ENCODE measurements at places on chromosomes 1 and 21.

DNA sequence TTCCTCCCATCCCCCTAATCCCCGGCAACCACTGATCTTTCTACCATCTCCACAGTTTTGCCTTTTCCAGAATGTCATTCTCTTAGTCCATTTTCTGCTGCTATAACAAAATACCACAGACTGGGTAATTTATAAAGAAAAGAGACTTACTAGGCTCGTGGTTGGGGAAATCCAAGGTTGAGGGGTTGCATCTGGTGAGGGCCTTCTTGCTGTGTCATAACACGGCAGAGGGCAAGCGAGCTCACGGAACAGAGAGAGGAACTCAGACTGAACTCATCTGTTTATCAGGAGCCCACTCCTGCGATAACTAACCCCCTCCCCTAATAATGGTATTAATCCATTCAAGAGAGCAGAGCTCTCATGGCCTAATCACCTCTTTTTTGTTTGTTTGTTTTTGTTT lies 52.0 kb downstream of the RUNX3 start:
- no peak for DNase-seq

GRCh38 chr1:88610687-88611086 lies 73.4 kb upstream of the PKN2 start:
- no peak for DNase-seq

DNA sequence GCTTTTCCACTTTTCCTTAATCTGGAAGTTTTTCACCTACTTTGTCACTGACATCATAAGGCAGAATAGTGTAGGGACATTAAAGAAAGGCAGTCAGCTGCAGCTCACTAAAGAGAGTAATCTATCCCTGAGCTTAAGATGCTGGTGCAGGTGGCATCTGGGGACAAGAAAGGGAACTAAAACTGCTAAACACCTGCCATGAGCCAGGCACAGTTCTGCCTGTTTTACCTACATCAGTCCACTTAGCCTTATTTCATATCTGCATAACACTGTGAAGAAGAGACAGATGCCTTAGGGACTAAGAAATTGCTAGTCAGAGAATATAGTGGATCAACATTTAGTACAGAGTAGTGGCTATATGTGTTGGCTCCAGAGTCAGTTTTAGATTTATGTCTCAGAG lies 88.1 kb downstream of the GPATCH2 start:
- DNase-seq = no peak

DNA sequence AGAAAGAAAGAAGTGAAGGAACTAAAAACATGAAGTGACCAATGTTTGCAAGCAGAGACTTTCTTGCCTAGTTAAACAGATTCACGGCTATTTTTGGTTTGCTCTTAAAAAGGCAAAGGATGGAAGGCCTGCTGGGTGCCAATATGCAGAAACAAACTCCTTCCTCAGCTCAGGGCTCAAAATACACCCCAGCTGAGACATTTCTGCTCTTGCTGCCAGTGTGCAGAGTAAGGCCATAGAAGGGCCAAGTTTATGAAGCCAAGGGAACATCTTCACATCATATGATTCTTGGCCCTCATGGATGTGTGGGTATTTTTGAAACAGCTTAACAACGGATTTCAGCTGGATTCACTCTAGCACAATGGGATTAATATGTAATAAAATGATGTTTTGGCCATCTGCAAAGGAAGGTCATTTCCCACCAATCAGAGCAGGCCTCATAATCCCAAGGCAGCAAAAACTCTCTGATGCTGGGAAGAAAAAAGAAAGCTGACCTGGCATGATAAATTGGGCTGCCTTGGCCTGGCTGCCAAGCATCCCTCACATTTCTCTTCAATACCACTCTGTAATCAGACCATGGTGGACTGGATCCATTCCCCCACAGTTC lies 70.7 kb downstream of the CAPZB start:
- DNase-seq = peak; percentile 83

DNA sequence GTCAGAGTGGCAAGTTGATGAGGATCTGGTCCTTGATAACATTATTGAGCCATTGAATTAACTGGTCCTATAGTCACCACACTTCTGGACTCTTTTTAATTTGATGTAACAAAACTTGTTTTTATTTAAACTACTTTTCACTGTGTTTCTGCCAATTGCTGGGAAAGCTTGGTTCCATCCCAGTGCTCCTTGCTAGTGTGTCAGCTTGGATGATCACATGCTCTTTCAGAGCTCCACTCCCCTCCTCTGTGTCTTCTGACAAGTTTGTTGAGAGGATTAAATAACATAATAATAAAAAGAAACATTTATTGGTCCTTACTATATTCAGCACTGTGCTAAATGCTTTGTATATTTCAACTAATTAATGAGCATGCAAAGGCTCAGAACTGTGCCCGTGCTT lies 448.5 kb upstream of the B3GALT2 start:
- DNase-seq = no peak

GRCh38 chr1:238487931-238488330 lies 597.2 kb upstream of the ZP4 start:
- no peak for DNase-seq

DNA sequence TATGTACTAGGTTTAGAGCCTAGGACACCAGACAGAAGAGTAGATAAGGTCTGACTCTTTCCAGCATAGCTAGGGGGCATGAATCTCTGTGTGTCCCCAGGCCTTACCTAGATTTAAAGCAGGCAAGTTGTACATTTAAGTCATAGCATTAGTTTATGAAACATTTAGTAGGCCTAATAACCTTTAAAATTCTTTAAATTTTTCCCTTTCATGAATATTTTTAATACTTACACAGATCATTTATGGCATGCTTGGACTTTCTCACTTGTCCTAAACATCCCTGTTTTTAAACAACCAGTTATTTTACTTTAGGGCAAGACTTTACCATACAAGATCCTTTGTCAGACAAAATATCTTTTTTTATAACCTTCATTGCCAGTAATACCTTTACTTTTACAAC lies 258.4 kb upstream of the ZRANB2 start:
- DNase-seq = no peak

DNA sequence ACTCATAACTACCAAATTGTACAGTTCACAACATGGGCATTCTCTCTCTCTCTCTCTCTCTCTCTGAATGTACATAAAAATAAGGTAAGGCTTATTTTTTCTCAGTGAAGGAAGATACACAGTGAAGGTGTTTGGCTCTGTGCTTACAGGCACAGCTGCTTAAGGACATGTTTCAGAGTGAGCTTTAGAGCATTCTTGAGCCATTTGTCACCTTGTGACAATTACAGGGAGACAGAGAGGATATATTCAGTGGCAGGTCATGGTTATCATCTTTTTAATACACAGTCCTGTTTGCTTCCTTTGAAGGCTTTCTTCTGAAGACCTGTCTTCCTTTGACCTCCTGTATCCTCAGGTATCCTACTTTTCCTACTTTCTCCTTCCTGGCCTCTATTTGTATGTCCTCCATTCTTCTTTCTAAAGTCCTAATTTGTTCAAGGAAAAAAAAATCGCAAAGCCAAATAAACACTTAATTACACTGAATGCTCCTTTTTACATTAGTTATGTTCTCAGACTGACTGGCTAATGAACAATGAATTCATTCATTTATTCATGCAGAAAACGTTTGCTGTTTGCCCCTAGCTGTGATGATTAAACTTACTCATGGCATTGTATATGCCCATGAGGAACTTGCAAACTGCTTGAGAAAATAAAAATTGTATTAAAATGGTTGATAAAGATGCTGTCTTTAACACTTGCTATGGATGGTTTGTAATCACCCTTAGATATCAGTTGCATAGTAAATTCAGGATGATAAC lies 33.4 kb downstream of the HSD17B7 start:
- DNase-seq = no peak

DNA sequence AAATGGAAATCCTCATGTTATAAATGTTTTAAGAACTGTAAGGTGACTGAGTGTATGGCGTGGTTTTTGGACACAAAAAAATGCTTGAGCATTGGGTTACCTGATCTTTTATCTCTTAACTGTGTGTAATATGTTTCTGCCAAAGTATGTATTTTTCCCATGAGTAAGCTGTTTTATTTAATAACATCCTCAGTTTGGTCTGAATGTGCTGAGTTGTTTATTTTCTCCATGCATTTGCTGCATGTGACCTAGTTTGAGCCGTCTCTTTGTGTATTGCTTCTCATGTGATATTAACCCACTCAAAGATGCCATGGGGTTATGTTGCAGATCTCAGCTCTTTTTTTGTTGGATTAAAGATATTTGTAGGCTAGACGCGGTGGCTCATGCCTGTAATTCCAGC lies 6.1 kb upstream of the LYPLA2 start:
- DNase-seq = no peak

- no peak for DNase-seq
Measured at GRCh38 chr1:233097546-233097945, 147.1 kb downstream of the NTPCR start.

- no peak for DNase-seq
Measured at GRCh38 chr1:1320666-1321448, 3.6 kb downstream of the INTS11 start.

- DNase-seq = no peak
Measured at GRCh38 chr1:192802406-192802805, 6.4 kb upstream of the RGS2 start.

- DNase-seq = peak; percentile 18
Measured at GRCh38 chr1:243253211-243253925, 1.7 kb downstream of the CEP170 start.

DNA sequence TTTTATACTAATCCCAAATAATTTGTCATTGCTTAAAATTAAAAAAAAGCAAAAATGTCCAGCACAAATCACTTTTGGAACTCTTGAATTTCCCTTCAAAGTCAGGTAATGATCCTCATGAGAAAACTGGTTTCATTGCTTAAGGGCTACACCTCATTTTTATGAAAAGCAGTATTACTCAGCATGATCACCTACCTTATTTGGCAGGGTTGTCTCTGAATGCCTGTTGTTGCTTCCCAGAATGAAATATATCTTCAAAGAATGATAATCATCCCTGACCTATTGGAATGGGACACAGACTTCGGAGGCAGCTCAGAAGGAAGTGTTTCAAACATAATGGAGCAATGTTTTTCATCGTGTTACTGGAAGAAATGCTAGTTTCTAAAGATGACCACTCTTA lies 29.7 kb downstream of the C1orf21 start:
- no peak for DNase-seq

- no peak for DNase-seq
Measured at GRCh38 chr1:23548704-23549143, 10.6 kb downstream of the ID3 start.

GRCh38 chr1:220527279-220527907 lies 543 bp upstream of the MARK1 start:
- DNase-seq = peak; percentile 43

- no peak for DNase-seq
Measured at GRCh38 chr1:169588785-169589485, 2.7 kb upstream of the F5 start.

DNA sequence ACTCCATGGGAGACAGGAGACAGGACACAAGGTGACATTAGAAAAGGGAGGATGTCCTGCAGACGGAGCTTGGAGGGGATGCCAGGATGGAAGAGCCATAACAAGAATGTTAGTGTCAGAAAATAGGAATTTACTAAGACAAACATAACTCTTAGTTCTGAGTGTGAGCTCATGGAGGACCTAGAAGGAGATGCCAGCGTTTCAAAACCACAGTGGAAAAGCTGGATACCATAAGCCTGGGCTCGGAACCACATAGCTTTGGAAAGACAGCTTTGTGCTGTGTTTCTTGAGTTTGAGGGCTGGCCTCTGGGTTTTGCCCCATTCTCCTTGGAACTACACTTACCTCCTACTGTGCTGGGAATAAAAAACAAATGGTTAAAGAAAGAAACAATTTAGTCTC lies 128.4 kb downstream of the S1PR1 start:
- no peak for DNase-seq

- DNase-seq = no peak
Measured at GRCh38 chr1:7886405-7886745, 33.5 kb upstream of the UTS2 start.

- no peak for DNase-seq
Measured at GRCh38 chr1:113998361-113998760, 19.1 kb downstream of the OLFML3 start.

DNA sequence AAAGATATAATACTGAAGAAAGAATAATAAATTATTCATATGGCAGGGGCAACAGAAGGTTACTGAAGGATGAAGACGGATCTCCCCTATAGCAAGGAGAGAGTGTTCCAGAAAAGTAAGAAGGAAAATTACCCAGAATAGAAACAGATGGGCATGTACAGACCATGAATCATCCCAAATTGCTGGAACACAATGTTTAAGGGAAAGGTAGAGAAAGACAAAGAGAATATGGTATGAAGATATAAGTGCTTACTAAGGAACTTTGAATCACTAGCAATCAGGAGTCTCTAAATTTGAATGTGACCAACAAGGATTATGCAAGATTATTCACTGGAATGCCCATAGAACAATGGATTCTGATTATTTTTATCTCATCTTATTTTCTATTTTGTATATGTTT lies 375.4 kb downstream of the COL11A1 start:
- no peak for DNase-seq

- no peak for DNase-seq
Measured at GRCh38 chr1:71950579-71950978, 331.8 kb downstream of the NEGR1 start.

GRCh38 chr1:207084701-207085180 lies 3.9 kb upstream of the C4BPB start:
- peak; percentile 42 for DNase-seq

GRCh38 chr1:29669158-29669871 lies 433.0 kb downstream of the PTPRU start:
- DNase-seq = no peak

DNA sequence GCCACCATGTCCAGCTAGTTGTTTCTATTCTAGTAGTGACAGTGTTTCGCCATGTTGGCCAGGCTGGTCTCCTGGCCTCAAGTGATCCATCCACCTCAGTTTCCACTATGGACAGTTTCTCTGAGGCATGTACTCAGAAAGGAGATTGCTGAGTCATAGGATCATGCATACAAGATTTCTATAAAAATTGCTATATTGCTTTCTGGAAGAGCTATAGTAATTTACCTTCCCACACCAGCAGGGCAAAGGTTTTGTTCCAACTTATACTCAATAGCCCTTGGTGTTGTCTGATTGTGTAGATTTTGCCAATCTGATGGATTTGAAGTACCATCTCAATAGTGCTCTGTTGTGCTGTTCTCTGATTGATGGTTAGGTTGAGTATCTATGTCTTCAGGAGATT lies 15.6 kb upstream of the ATP1A1 start:
- no peak for DNase-seq

DNA sequence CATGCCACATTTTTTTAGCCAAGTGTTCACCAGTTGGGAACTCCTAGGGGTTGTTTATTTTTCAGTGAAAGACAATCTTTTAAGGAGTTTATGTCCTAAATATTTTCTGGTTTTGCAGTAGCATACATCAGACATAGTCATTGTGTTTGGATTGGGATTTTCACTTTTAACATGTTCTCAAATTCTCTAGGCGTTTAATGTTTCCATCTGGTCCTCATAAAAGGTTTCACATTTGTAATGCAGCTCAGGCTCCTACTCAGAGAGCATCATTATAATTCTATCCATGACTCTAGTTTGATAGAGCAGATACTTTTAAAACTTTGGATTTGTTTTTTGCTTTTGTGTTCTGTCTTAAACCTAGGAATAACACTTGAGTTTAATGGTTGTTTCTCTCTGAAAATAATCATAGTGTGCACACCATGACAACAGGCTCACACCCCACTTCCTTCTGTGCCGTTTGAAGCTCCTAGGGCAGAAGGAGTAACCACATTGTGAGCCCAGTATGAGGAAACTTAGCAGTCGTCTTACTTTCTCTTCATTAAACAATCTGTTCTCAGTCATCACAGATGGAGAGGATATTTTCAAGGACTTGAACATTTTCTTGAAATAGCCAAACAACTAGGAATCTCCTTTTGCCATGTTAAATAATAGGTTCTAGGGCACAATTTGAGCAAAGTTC lies 219.6 kb downstream of the PDE4B start:
- no peak for DNase-seq

- no peak for DNase-seq
Measured at GRCh38 chr1:50275566-50275965, 147.7 kb downstream of the DMRTA2 start.
